ENCODE measurements at places on chromosomes 2 and 18. TPM values are rescaled to one million over a fixed set of nuclear protein-coding genes. Genes with fewer than 3 reads are reported as not detected.

The GALNT5 gene
- total RNA-seq: 0.45 TPM

- DNase-seq: no peak
Observed at GRCh38 chr2:3914241-3914640, 210.9 kb downstream of the DCDC2C start.

- DNase-seq: no peak
Observed at GRCh38 chr2:159677654-159678053, 34.7 kb upstream of the MARCHF7 start.

- DNase-seq: no peak
Observed at GRCh38 chr2:14433946-14434495, 198.5 kb upstream of the LRATD1 start.

- DNase-seq: peak; percentile 85
Observed at GRCh38 chr2:130727286-130727924, 1.5 kb upstream of the GPR148 start.

GRCh38 chr2:3631851-3632659 lies 25.9 kb upstream of the ALLC start:
- DNase-seq: no peak

DNA sequence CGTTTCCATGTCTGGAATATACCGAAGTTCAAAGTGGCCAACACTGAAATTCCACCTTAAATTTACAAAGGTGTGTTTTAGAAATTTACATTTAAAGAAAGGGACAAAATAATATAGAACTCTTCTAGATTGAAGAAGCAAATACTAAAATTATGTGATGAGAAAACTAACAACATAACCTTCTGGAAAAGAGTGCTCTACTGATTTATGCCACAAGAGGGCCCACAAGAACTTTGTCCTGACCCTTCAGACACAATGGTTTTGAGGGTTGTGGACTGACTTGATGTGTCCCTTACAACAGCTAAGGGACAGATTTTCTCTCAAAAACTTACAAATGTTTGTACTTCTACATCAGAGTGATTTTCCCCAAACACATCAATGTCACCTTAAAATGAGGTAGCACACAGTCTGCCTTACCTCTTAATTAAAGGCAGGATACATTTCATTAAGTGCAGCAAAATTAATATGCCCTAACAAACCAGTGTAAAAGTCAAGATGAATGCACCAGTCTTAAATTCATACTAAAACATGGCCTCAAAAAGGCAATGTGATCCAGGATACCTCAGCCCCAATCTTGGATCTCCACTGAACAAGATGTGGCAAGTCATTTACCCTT lies 36.2 kb downstream of the EIF2AK3 start:
- peak; percentile 64 for DNase-seq
